ENCODE measurements at places on chromosomes 11 and 22.

DNA sequence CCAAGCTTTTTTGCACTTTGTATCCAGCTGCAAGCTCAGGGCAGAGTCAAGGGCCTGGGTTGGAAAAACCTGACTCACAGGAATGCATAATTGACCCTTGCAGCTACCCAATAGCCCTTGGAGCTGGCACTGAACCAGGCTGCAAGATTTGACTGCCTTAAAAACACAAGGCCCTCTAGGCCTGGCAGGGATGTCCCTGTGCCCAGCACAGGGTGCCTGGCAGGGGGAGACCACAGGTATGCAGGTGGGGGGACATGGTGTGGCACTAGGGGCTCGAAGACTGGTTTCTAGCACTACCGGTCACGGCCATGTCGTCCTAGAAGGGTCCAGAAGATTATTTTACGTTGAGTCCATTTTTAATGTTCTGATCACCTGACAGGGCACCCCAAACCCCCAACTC is 30.2 kb downstream of the SBF1 start:
- DNase-seq, result no peak

DNA sequence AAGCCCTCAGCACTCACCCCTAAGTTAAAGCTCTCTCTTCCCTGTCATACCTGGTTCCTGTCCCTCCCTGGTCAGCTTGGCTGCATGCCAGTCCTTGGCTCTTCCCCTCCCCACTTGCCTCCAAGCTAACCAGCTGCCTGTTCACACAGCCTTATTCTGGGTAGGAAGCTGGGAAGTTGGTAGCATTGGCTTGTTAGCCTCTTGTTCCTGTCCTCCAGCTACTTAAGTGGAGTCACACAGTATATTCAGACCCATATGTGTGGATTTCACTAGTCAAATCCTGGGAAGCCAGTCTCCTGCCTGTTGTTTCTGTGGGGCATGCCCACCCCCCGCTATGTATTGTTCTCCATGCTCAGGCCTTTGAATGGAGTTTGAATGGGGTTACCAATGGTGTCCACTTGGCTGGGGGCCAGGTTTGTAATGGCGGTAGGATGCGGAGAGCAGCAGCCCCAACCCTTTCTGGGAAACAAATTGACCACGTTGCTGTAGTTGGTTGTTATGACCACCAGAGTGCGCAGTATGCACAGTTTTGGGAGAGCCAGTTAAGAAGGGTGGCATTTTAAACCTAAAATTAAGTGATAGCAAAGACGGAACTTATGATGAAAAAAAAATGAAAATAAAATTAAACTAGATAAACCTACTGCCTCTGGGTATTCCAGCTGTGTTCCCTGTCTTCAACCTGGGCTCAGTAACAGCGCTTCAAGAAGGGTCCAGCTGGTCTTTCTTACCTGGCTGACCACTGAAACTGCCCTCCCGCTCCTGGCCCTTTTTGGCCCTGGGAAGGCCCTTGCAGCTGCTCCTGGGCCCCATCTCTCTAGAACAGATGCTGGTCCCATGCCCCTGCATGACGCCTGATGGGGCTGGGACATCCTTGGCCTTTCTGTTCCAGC is 10.7 kb upstream of the RPS3 start:
- DNase-seq, result peak; percentile 82

- no peak for DNase-seq
These were observed 19.6 kb downstream of the FGF3 start for GRCh38 chr11:69799582-69799981.

- no peak for DNase-seq
These were observed 8.9 kb upstream of the RAB3IL1 start for GRCh38 chr11:61926235-61926634.

GRCh38 chr11:108817976-108818375 is 153.1 kb downstream of the DDX10 start:
- DNase-seq, result no peak

DNA sequence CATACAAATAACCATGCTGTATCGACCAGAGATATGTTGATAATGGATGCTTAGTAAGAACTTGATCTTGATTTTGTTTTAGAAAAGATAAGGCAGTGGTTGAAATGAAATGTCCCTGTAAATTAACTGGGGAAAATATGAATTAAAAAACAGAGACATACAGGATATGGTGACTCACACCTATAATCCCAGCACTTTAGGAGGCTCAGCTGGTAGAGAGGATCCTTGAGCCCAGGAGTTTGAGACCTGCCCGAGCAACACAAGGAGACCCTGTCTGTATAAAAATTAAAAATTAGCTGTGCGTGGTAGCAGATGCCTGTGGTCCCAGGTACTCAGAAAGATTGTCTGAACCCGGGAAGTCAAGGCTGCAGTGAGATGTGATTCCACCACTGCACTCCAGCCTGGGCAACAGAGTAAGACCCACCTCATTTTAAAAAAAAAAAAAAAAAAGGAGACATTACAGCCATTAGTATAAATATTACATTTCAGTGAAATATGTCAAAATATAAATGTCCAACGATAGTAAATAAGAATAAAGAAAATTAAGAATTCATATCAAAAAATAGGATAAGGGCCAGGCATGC is 4.6 kb downstream of the PICALM start:
- no peak for DNase-seq
